ENCODE measurements at places on chromosomes 2 and 18. TPM values are rescaled to one million over a fixed set of nuclear protein-coding genes. Genes with fewer than 3 reads are reported as not detected.

GRCh38 chr2:148674063-148675020, 29.8 kb downstream of the EPC2 start:
- DNase-seq: no peak

DNA sequence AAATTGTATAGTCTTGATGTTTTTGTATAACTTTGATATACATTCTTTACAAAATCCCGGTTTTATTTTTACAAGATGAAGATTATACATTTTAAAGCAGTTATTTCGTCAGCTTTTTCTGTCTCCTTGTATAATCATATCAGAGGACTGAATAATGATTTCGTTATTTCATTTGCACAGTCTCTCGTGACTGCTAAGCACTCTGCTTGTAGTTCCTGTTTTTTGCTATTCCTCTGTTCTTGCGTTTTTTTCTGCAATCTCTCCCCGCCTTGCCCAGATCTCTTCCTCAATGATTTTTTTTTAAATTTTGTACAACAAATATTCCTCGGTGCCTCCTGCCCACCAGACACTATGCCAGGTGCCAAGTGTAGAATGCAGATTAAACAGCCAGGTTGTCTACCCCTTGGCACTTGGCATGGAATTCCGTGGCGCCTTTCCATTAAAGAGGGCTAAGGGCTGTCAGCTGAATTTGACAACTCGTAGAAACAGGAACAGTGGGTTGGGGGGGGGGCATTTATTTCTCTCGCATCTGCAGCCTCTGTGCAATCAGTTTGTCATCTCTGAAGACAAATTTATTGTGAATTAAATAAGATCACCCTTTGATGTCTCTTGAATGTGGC, 69.6 kb downstream of the KLHL29 start:
- no peak for DNase-seq

GRCh38 chr2:127646487-127647241, 711 bp downstream of the GPR17 start:
- DNase-seq: no peak

SLC4A5 gene
- not detected for total RNA-seq

COL3A1 gene
- total RNA-seq: 602 TPM

SRD5A2 gene
- total RNA-seq: not detected

All from LHCN-M2 (cell line).